ENCODE measurements at places on chromosomes 4 and X.

- DNase-seq = no peak
Observed at GRCh38 chrX:71629467-71629866, 11.2 kb upstream of the CXCR3 start.

- no peak for DNase-seq
Observed at GRCh38 chr4:114192854-114193253, 213.4 kb upstream of the ARSJ start.

DNA sequence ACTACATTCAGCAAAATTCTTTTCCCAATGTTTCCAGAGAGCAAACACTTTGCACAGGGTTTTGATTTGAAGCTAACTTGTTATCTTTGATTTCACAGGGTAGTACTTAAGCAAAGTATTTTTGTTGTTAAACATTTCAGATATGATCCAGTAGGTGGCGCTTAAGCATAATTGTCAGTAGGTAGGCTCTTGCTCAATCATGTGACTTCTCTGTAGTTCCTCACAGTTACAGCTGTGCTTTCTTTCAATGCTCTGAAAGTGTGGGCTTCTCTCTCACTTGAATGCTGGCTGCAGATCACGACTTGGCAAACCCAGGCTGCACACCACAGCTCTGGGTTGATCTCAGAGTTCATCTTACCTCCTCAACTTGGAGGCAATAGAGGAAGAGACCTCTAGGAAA lies 1016.5 kb downstream of the SH3BGRL start:
- DNase-seq = no peak

DNA sequence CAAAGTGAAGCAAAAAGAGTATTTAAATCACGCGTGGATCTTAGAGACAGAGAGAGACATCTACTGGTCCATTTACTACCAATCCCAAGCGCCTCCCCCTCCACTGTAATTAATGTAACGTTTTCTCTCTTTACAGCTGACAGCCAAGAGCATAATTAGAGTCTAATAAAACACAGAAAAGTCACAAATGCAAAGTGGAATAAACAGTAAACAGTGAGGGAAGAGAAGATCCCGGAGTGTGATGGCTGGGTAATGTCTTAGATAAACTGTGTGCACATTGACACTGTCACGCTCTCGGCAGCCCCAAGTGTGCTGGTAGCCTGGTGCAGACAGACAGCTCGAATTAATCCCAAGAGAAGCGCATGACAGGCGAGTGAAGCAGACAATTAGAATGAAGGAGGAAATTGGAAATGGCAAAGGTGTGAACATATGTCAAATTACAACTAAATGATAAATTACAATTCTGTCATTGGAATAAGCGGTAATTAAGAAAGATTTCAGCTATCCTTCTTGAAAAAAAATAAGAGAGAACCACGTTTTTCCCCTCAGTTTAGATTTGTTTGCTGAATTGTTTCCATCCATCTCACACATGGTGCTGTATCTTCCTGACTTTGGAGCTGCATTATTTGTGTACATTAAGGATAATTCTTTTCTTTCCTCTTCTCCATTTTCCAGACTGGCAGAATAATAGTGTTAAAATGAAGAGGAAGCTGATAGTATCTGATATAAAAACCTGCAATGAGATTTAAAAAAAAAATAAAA lies 100.1 kb downstream of the CXXC4 start:
- DNase-seq = no peak

DNA sequence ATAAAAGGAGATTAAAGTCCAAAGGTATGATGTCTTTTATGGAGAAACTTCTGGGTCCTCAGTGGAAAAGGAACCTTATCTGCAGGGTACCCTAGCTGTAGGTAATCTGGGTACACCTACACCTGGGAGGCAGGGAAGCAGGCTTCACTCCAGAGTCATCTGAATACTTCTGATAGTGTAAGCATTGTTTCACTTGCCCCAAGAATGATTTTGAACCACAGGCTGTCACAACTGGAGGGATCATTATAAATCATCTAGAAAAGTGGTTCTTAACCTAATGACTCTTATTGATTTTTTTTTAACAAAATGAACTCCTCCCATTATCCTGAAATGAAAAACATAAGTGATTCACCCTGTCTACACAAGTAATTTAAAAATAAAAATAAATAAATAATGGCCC lies 44.0 kb upstream of the STK26 start:
- no peak for DNase-seq

GRCh38 chr4:71913275-71913674 lies 118.5 kb upstream of the NPFFR2 start:
- DNase-seq = no peak

DNA sequence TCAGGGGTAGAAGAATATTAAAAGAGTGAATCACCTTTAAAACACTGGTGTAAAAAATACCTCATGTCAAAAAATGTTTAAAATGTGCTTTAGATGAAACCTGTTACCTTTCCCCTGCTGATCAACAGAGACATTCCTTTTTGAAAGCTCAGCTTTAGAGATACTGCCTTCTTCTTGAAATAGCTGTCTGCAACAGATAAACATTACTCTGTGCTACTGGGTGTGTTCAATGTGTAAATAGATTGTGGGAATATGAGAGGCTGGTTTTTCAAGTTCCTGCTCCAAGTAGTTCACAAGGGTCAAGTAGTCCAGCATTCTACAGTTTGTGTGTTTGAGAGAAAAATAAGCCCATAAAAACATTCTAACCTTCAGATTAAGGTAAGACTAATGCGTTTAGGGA lies at the start of gene SYTL5:
SYTL5 (plus strand) TSS at position 263 of the 400 bp plus-strand sequence. CDS start 27,337 bp downstream, outside the sequence.
- DNase-seq = no peak

DNA sequence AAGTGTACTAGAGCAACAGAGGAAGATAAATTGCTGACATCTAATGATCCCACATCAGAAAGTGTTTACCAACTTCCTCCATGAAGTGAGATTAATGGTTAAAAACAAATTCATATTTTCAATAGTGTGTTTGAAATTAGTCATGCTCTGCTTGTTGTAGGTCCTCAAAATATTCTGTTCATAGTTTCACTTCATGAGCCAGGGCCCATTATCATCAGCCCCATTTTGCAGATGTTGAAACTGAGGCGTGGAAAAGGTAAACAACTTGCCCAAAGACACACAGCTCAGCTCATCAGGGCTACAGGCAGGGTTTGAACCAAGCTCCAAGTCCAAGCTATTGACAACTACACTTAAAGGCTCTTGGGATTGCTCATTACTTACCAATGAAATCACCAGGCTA lies 103.5 kb upstream of the PPARGC1A start:
- no peak for DNase-seq

DNA sequence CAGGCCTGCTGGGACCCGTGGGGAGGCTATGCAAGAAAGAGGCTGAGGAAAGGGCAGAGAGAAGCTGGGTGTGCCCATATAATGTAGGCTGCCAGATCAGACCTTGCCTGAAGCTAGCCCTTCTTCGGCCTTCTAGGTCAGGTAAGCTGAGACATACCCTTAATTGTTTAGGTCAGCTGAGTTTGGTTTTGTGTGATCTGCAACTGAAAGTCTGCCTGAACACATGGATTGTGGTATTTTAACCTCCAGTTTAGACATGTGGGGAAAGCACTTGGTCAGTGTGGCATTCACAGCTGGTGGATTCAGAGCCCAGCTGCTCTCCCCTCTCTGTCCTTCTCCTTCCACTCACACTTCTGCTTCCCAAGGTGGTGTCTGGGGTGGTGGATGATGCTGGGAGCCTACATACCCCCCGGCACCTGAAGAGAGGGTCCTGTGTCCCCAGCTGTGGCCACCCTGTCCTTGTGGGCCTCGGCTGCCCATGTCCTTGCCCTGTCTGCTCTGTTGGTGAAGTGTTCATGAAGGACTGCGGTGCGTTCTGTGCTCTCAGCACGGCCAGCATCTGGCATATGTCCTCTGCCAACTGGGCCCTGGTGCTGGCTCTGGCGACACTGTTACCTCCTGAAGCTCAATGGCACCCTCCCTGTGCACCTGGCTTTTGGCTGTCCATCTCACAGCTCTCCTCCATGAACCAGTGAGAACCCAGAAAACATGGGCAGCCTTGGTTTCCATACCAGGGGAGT lies 82.1 kb downstream of the NAT8L start:
- no peak for DNase-seq

- DNase-seq = no peak
Observed at GRCh38 chr4:149031399-149031798, 589.2 kb upstream of the NR3C2 start.

DNA sequence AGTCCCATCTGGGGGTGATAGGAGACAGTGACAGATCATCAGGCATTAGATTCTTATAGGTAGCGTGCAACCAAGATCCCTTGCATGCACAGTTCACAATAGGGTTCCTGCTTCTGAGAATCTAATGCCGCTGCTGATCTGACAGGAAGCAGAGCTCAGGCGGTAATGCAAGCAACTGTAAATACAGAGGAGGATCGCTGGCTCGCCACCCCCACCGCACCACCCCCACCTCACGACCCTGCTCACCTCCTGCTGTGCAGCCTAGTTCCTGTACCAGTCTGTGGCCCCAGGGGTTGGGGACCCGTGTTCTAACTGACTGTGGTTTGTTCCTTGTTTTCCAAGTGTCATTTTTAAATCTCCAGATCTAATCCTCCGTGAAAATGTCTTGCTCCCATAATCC lies 89.0 kb upstream of the MAPK10 start:
- DNase-seq = no peak

DNA sequence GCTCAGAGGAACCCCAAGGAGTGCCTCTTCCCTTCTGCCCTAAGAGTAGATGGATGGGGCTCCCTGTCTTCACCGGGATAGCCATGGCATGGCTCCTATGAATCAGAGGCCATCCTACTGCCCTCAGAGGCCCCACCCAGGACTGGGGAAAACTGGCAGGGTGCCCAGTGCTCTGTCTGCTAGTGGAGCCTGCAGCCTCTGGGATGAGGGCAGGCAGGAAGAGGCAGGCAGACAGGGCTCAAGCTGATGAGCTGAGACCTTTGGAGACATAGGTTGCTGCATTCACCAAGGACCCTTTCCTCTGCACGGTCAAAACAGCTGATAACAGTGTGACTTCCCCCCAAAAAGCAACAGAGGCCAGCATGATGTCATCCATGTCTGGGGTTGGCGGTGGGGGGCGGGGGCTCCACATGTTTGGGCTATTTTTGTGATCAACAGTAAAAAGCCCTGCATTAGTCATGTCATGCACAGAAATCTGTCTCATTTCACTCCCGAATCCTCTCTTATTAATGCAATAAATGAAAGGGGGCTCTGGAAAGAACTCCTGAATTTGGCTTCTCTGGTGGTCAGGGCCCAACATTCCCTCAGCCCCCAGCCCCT lies 207.6 kb upstream of the MAMLD1 start:
- no peak for DNase-seq

DNA sequence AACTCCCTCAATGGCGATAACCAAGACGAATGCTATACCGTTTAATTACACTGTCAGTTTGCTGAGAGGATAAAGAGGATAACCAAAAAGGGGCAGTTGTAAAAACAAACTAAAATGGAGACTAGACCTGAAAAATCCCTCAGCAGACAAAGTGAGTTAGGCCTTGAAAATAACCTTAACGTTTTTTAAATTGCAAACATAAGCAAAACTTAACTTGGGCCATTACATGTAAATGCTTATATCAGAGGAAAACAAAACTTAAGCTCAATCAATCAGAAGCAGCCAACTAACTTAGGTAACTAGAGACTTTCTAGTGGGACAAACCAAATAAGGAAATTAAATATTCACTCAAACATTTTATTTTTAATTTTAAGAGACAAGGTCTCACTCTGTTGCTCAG lies 17.0 kb upstream of the TAPT1 start:
- no peak for DNase-seq

DNA sequence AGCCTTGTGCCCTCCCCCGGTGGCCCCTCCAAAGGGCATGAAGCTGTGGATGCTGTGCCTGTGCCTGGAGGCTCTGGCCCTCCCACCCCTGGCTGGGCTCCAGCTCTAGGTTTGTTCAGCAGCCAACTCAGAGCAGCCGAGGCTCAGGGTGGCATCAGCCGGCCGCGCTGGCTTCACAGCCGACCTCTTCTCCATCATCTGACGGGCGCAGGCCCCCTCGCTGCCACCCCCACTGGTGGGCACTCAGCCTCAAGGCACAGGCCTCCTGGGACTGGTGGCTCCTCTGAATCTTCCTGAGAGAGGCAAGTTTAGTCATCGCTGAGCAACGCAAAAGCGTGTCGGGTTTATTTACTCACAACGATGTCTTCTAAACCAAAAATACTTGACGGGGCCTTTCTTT lies 46.0 kb downstream of the PCGF3 start:
- DNase-seq = no peak

- no peak for DNase-seq
Observed at GRCh38 chrX:100408713-100409609, 1.1 kb downstream of the PCDH19 start.

DNA sequence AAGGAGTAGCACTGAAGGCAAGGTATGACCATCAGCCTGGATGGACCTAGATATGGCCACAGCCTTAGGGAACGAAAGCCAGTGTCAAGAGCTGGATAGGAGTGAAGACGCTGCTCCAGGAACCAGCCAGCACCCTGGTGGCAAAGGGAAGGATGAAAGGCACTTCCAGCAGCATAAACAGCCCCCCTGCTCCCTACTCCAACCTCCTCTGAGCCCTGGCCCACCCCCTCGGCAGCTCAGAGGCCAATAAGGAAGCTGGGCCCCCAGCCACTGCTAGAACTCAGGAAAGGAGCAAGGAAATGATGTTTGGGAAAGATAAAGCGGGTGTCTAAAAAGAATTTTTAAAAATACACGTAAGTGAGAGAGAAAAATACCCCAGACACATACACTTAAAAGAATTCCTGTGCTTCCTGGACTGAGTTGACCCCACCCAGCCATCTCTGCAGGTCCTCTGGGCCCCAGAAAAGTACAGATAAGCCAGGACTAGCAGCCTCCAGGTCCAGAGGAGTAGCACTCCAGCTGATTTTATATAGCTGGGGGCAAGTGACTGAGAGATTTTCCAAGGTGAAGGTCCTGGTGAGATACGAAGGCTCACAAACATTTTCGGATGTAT lies 170.4 kb downstream of the SHROOM4 start:
- DNase-seq = no peak

GRCh38 chr4:88659055-88659889 lies 38.4 kb downstream of the NAP1L5 start:
- DNase-seq = peak; percentile 28

DNA sequence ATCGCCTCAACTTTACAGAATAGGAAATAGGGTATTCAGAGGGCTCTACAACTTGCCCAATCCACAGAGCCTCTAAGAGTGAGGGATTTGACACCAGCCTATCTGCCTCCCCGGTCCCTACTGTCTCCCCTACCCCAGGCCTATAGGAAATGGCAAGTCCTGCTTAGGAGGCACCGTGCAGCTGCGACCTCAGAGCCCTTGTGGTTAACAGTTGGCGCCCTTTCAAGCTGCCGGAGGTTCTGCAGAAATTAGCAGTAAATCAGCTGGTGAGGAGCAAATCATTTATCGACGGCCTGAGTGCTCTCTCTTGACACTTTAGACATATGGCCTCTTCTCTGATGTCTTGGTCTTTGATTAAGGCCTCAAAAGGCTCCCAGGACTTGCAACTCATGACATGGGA lies 96.9 kb downstream of the CLNK start:
- no peak for DNase-seq

- peak; percentile 26 for DNase-seq
Observed at GRCh38 chr4:11367371-11367770, 61.3 kb downstream of the HS3ST1 start.

DNA sequence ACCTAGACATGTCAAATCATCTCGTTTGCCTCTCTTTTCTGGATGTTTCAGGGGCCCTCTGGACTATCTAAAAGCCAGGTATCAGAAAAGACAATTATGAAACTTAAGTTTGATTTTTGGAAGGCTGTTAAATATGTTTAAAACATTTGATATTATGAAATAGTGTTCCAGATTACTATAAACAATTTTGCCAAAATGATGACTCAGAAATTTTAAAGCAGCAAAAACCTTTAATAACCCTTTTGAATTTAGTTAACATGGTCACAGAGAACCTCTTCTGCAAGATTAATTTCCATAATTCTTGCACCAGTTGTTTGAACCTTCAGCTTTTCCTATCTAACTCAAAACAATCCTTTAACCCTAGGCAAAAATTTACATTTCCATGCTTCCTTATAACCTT lies 18.8 kb upstream of the FAM47E start:
- no peak for DNase-seq

All from muscle of arm (tissue), 14 donors.